ENCODE measurements at places on chromosomes 16 and 17.

GRCh38 chr17:7440113-7440833 lies 961 bp downstream of the FGF11 start:
- no peak for DNase-seq

GRCh38 chr17:77923135-77923534 lies 35.4 kb upstream of the TNRC6C start:
- DNase-seq = no peak

DNA sequence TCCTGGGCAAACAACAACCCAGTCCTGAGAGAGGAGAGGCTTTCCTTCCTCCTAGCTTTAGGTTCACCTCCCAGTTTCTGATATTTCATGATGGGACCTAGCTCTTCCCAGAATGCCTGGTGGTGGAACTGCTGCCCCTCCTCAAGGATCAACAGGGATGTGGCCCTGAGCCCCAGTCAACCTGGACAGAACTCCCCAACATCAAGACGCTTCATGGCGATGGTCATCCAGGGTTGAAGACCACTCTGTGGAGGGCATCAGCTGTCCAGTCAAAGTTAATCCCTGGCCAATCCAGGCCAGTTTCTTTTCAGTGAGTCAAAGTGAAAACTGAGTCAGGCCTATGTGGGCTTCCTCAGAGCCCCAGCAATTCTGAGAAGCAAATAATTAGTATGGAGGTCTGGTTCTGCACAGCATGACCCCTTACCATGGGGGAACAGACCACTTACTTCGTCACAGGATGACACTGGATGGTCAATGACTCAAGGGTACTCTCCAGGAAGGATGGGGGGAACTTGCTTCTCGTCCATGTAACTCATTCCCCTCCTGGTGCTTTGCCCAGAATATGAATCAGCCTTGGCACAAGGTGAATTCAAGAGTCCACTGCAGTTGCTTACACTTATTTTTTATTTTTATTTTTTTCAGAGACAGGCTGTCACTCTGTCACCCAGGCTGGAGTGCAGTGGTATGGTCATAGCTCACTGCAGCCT lies 14.7 kb upstream of the XYLT2 start:
- peak; percentile 85 for DNase-seq

DNA sequence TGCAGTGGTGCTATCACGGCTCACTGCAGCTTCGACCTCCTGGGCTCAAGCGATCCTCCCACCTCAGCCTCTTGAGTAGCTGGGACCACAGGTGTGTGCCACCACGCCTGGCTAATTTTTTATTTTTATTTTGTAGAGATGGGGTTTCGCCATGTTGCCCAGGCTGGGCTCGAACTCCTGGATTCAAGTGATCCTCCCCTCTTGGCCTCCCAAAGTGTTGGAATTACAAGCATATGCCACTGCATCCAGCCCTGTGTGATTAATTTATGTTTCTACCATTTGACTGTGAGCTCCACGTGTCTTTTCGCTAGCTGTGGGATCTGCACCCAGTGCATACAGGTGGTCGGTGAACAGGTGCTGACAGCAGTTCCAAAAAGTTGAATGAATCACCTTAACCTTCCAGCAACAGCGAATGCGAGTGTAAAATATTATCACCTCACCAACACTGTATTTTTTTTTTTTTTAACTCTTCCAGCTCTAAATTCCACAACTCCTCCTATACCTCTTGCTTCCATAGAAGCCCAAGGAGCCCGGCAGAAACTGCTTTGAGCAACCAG lies 484 bp upstream of the NUDT7 start:
- DNase-seq = no peak

- no peak for DNase-seq
Measured at GRCh38 chr17:55409030-55409800, 12.4 kb downstream of the MMD start.
